Hepatocyte (in vitro differentiated cells): ENCODE measurements at places on chromosomes 1 and 21. TPM values are rescaled to one million over a fixed set of nuclear protein-coding genes. Genes with fewer than 3 reads are reported as not detected.

- no peaks in the 10 kb centered on the region for H3K27me3 ChIP-seq
- peaks cover 32% of the 10 kb centered on the region for H3K4me1 ChIP-seq
- H3K4me3 ChIP-seq: peak overlapping the region; percentile 99
- no peaks in the 10 kb centered on the region for H3K36me3 ChIP-seq
Observed at GRCh38 chr1:154960446-154961136, 991 bp downstream of the PYGO2 start.

DNA sequence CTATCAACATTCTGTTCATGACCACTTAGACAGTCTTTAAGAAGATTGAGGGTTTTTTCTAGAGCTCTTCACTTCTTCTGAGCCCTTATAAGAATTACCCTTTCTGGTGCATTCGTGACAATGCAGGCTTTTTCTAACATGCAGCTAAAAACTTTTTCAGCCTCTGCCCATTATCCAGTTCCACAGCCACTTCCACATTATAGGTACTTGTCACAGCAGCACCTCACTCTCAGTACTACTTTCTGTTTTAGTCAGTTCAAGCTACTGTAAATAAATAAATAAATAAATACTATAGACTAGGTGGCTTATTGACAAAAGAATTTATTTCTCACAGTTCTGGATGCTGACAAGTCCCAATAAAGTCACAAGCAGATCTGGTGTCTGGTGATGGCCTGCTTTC lies 284.4 kb upstream of the PKN2 start:
- no peaks in the 10 kb centered on the region for H3K4me1 ChIP-seq
- H3K27me3 ChIP-seq: no peaks in the 10 kb centered on the region
- no peak overlapping the region for H3K4me3 ChIP-seq
- H3K36me3 ChIP-seq: no peaks in the 10 kb centered on the region

- H3K27me3 ChIP-seq: no peaks in the 10 kb centered on the region
- no peaks in the 10 kb centered on the region for H3K36me3 ChIP-seq
- no peak for DNase-seq
- peaks cover 13% of the 10 kb centered on the region for H3K4me1 ChIP-seq
- peak overlapping the region; percentile 13 for H3K27ac ChIP-seq
Observed at GRCh38 chr21:28858424-28858823, 134.3 kb downstream of the LTN1 start.

OR2M5 gene
- total RNA-seq: not detected in 2 replicates

- H3K27me3 ChIP-seq: no peaks in the 10 kb centered on the region
- no peaks in the 10 kb centered on the region for H3K4me1 ChIP-seq
- no peak overlapping the region for H3K27ac ChIP-seq
- no peak for DNase-seq
- H3K36me3 ChIP-seq: peaks cover 3% of the 10 kb centered on the region
Observed at GRCh38 chr1:202770135-202770534, 38.1 kb downstream of the KDM5B start.

- H3K36me3 ChIP-seq: no peaks in the 10 kb centered on the region
- no peak for DNase-seq
- no peak overlapping the region for H3K27ac ChIP-seq
- H3K4me1 ChIP-seq: peaks cover 11% of the 10 kb centered on the region
Observed at GRCh38 chr1:109246141-109246551, 3.2 kb upstream of the CELSR2 start.

GRCh38 chr1:55172272-55172671 lies 42.9 kb downstream of the USP24 start:
- no peaks in the 10 kb centered on the region for H3K27me3 ChIP-seq
- H3K36me3 ChIP-seq: no peaks in the 10 kb centered on the region
- DNase-seq: no peak

SEMA4A gene
- total RNA-seq: 1.4 and 2.1 TPM in 2 replicates

- no peak overlapping the region for H3K4me3 ChIP-seq
- H3K36me3 ChIP-seq: no peaks in the 10 kb centered on the region
- no peak overlapping the region for H3K27ac ChIP-seq
Observed at GRCh38 chr1:161945306-161946060, 78.2 kb downstream of the OLFML2B start.

ID3 gene
- 155 and 186 TPM in 2 replicates for total RNA-seq

DNA sequence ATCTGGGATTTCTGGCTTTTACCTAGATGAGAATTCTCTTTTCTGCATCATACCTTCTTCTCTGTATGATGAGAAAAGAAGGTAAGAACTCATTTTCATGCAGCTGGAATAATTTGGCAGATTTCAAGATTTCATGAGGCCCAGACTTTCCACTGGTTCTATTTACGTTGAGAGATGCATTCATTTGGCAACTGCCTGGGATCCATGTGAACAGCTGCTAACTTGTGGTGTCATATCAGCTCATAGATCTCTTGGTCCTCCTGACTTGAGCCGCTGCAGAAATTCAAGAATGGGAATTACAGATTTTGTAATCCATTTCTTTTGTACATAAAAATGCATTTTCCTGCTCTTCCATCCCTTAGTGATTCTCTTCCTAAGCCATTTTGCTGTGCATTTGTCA lies 17.1 kb upstream of the C1orf87 start:
- no peaks in the 10 kb centered on the region for H3K27me3 ChIP-seq
- no peaks in the 10 kb centered on the region for H3K4me1 ChIP-seq
- no peak overlapping the region for H3K27ac ChIP-seq
- no peak overlapping the region for H3K4me3 ChIP-seq
- DNase-seq: no peak

DNA sequence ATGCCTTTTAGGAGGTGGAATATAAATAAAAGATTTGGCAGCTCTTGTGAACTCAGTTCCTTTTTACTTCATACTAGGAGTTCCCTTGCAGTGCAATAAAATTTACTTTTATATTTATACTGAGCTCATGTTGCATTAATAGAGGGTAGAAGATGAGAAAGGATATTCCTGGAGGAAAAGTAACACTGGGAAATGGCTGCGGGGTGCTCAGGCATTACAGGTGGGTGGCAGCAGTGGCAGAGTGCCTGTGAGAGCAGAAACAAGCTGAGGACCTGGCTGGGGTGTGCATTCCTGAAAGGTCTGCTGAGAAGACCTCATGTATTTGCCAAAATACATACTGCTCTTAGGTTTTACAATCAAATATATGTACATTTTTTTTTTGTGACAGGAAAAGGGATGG lies 126.9 kb downstream of the COQ8A start:
- no peak overlapping the region for H3K4me3 ChIP-seq
- no peak overlapping the region for H3K27ac ChIP-seq
- no peaks in the 10 kb centered on the region for H3K27me3 ChIP-seq
- no peak for DNase-seq
- no peaks in the 10 kb centered on the region for H3K4me1 ChIP-seq
- no peaks in the 10 kb centered on the region for H3K36me3 ChIP-seq

DNA sequence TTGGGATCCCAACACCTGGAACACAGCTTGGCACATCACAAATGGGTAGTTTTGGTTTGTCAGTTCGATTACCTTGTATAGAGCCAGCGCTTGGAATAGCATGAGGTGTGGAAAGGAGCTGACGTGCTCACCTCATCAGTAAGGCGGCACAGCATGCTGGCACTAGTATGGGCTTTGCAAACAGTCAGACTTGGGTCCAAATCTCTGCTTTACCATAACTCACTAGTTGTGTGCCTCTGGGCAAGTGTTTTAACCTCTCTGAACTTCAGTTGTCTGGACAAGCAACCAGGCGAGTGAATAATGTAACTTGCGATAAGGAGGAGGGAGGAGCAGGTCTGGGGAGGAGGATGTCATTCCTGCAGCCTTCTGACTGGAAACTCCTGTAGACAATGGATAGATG lies 26.3 kb upstream of the NEK2 start:
- H3K27ac ChIP-seq: no peak overlapping the region
- H3K36me3 ChIP-seq: no peaks in the 10 kb centered on the region
- H3K4me1 ChIP-seq: peaks cover 17% of the 10 kb centered on the region
- DNase-seq: no peak
- no peak overlapping the region for H3K4me3 ChIP-seq

AGT gene
- 476 and 505 TPM in 2 replicates for total RNA-seq

TFAP2E gene
- total RNA-seq: not detected in 2 replicates

TMEM9 gene
- 103 and 104 TPM in 2 replicates for total RNA-seq

DNA sequence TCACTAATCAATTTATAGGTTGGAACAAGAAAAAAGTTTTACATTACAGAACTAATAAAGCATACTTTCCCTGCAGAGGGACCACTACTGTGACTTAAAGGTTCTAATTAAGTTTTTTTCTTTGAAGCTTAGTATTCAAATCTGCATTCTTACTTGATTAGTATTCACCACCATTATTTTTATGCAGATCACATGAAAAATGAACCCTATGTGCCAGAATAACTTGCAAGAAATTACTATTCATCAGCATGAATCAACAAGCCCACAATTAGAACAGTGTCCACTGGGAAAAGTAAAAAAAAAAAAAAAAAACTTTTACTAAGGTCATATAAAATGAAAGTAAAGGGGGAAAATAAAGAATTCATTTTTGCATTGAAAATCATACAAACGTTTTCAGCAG lies 90.8 kb downstream of the SMYD3 start:
- H3K27me3 ChIP-seq: no peaks in the 10 kb centered on the region
- H3K4me3 ChIP-seq: no peak overlapping the region
- no peak for DNase-seq
- H3K36me3 ChIP-seq: no peaks in the 10 kb centered on the region

DNA sequence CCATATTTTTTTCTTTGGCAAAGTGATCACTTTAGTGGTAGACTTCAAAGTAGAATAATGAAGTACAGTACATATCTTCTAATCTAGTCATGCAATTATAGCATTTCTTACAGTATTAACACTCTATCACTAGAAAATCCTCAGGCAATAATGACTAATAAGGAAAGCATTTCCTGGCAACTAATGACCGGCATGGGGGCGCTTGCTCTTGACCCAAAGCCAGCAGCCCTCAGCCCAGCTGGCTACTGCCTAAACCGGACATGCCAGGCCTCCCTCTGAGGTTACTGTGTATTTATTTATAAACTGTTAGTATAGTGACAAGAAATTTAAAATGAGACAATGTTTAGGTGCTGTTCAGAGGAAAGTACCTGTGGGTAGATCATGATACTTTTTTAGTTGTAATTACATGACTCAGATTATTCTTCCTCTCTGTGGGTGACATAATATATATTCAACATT lies 633.8 kb downstream of the PTPRC start:
- peaks cover 17% of the 10 kb centered on the region for H3K4me1 ChIP-seq
- H3K4me3 ChIP-seq: no peak overlapping the region
- DNase-seq: peak; percentile 15
- peak overlapping the region; percentile 29 for H3K27ac ChIP-seq
- no peaks in the 10 kb centered on the region for H3K27me3 ChIP-seq

SELL gene
- total RNA-seq: 0.96 and 1.5 TPM in 2 replicates

GRCh38 chr1:60990714-60991090 lies 91.7 kb upstream of the NFIA start:
- DNase-seq: no peak
- no peak overlapping the region for H3K4me3 ChIP-seq
- no peaks in the 10 kb centered on the region for H3K27me3 ChIP-seq
- H3K36me3 ChIP-seq: no peaks in the 10 kb centered on the region
- peaks cover 13% of the 10 kb centered on the region for H3K4me1 ChIP-seq
- H3K27ac ChIP-seq: peak overlapping the region; percentile 66

DNA sequence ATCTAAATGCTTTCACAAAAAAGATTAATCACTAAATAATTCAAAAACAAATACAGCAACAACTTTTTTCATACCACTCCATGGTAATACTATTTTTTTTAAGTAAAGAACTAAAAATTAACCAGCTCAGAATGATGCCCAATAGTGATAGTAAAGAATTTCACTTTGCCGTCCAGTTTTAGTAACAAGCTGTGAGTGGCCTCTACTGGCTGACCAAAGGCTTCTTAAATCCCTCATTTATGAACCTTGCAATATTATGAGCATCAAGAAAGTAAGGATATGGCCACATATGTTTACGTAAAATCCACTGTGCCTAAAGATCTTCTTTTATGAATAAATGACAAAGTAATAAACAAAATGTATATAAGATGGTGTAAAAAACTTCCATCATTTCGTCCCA lies 108.6 kb downstream of the GPATCH2 start:
- H3K27me3 ChIP-seq: no peaks in the 10 kb centered on the region
- H3K36me3 ChIP-seq: no peaks in the 10 kb centered on the region
- DNase-seq: no peak
- no peak overlapping the region for H3K27ac ChIP-seq
- no peak overlapping the region for H3K4me3 ChIP-seq
- no peaks in the 10 kb centered on the region for H3K4me1 ChIP-seq

- no peak overlapping the region for H3K4me3 ChIP-seq
- H3K27me3 ChIP-seq: no peaks in the 10 kb centered on the region
- DNase-seq: peak; percentile 37
- peak overlapping the region; percentile 51 for H3K27ac ChIP-seq
- H3K36me3 ChIP-seq: no peaks in the 10 kb centered on the region
Observed at GRCh38 chr21:42002421-42002958, 7.7 kb downstream of the ZBTB21 start.

ANXA9 gene
- 7.5 and 7.9 TPM in 2 replicates for total RNA-seq
